Stimulated activated CD4-positive, alpha-beta T cell treated with anti-CD3 and anti-CD28 coated beads, Interleukin-2, amount 100 ng/mL, for 24 hours (primary cell): ENCODE measurements at places on chromosomes 3 and 15.

DNA sequence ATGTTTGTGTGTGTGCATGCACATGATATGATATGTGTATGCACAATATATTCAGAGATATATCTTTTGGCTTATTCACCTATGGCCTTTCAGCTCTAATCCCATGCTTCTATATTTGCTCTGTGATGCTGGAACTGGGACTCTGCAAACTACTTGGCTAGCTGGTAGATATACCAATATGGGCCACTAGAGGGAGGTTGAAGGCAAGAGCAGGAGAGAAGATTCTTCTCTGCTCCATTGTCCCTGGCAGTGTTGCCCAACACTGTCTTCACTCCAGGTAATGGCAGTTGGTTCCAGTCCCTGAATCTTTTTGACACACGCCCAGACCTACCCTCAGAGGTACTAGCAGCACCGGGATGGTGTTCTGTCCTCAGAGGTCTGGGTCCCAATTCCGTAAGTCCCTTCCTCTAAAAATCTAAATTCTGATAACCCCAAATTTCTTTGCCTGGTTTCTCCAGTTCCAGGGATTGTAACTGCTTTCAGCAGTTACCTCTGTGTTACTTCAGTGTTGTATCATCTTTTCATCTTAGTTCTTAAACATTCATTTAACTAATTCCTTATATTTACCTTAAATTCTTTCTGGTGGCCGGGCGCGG lies 44.7 kb downstream of the GTPBP8 start:
- DNase-seq: peak; percentile 42

- DNase-seq: no peak
These were observed 18.6 kb downstream of the CCR9 start for GRCh38 chr3:45904931-45905330.

- DNase-seq: no peak
These were observed 43.5 kb downstream of the CA12 start for GRCh38 chr15:63338170-63338569.

DNA sequence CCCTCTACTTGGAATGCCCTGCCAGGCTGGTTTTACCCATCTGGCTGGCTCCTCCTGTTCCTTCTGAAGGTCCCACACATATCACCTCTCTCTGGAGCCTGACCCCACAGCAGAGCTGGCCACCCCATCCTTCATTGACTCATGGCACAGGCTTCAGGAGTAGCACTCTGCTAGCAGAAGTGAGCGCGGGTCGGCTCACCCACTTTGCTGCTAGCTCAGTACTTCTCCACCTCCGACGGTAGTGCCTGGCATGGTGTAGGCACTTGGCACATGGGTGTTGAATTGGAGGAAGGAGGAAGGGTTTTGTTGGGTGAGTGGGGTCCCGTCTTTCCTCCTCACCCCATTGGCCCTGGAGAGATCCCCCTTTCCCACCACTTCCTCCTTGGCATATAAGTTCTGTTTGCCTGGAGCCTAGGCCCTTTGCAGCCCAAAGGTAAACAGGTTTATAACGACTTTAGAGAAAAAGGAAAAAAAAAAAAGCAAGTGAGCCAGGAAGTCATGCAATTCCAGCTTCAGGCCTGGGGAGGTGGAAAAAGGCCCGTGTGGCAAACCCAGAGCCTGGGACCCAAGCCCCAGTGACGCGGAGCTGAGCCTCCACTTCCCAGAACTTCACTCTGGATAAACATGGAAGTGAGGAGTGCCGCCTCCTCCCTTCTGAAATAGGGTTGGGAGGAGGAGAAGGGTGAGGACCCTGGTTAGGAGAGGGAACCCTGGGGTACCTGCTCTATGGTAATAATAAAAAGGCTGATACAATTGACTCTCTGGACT lies 35.4 kb downstream of the SMAD6 start:
- DNase-seq: no peak

- no peak for DNase-seq
These were observed 14.5 kb downstream of the C3orf20 start for GRCh38 chr3:14689247-14689980.

DNA sequence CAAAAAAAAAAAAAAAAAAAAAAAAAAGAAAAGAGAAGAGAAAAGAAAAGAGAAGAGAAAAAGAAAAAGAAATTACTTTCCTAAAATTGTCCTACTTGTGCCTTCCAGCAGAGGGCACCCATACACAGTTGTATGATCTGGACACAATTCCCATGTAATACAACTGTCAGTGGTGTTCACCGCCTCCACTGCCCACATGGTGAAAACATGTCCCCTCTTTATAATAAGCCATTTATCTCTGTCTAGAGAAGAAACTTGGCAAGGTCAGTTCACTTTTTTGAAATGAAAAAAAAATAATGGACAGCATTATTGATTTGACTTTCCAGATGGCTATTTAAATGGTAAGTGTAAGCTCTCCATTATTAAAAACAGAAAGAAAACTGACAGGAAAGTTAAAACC lies 459.4 kb downstream of the GBE1 start:
- DNase-seq: peak; percentile 12

GRCh38 chr3:55090746-55091145 lies 162.9 kb upstream of the LRTM1 start:
- no peak for DNase-seq

DNA sequence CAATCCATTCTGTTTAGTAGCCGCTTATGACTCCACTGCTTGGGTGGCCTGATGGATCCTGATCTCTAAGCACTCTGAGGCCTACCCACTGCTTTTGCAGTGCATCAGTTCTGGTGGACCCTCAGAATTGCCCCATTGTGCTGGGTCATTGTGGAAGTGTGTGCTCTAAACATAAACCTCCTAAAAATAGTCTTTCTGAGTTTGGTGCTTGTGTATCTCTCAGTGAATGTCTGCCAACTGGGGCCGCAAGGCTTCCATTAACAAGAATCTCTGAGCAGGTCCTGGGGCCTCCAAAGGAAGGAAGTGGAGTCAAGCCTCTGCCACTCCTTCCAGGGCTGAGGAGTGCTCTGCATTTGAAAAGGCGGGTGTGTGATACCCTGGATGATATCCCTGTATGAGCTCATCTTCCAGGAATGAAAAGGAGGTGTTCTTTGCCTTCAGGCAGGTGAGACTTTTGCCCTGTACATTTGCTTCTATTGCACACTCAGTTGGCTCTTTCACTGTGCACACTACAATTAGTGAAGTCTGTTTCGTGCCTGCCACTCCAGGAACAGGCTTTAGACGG lies 80.0 kb upstream of the CACNA2D3 start:
- no peak for DNase-seq

GRCh38 chr3:150771600-150771999 lies 8.6 kb upstream of the SIAH2 start:
- no peak for DNase-seq

- DNase-seq: no peak
These were observed 111.1 kb upstream of the CBLB start for GRCh38 chr3:105979961-105980360.

DNA sequence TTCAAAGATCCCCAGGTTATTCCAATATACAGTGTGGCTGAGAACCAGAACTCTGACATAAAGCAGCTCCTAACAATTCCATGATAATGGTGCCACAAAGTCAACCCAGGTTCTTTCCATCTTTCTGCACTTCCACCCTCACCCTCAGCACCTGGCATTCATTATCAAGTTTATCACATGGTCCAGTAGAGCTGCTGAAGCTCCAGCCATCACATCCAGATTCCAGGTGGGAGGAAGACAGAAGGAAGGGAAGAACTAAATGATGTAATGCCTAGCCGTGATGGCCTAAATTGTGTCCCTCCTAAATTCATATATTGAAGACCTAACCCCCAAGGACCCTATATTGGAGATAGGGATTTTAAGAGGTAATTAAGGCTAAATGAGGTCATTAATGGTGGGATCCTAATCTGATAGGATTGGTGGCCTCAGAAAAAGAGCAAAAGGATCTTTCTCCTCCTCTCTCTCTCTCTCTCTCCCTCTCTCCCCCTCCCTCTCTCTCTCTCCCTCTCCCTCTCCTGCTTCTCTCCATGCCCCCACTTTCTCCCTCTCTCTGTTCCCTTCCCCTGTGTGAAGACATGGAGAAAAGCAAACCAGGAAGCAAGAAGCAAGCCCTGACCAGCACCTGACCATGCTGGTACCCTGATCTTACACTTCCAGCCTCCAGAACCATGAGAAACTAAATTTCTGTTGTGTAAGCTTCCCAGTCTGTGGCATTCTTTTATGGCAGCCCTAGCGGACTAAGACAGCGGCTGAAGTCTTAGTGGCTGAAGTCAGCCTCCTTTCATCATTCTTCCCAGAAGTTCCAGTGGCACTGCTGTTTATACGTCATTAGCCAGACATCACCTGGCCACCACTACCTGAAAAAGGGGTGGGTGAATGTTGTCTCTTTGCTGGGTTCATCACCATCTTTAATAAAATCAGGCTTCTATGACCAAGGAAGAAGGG lies 369.7 kb upstream of the PROK2 start:
- no peak for DNase-seq

DNA sequence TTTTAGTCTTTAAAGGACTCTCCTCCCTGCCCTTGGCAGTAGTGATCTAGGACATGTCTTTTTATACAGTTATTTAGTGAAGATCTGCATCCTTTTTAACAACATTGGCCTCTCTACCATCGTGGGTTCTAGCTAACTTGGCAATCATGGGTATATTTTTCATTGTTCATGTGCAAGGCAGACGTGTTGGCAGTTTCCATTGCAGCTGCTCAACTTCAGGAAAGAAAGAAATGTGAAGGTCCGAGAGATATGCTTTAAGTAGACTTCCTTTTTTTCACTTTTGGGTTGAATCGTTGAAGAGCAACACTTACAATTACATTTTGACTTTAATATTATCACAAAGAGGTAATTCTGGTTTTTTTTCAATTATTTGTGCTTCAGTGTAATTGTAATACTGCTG lies 172.6 kb downstream of the SATB1 start:
- no peak for DNase-seq

GRCh38 chr3:71264840-71265239 lies 318.7 kb downstream of the FOXP1 start:
- DNase-seq: no peak

DNA sequence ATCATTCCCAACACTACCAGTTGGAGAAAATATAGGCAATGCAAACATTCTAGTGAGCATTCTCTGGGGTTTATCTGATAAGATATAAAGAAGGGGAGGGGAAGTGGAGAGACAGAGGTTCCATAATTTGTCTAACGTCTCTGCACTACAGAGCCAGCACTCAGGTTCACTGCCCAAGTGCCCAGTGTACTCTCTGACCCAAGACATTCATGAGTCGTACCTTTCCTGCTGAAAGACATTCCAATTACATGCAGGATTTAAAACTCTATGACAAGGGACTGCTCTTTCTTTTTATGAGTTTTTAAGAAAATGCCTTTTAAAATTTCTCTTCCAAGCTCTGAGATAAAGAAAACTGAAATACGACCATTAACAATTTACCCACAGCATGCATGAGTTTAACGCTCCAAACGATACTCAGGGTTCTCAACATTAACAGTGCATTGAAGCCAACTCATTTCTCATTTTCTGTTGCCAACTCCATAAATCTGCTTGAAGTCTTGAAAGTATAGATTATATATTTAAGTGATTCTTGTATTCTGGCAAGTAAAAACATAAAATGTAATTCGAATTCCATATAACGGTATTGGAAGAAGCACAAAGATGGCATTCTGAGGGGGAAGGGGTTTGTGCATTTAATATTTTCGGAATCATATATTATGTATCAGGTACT lies 193.4 kb downstream of the SUCLG2 start:
- DNase-seq: no peak

DNA sequence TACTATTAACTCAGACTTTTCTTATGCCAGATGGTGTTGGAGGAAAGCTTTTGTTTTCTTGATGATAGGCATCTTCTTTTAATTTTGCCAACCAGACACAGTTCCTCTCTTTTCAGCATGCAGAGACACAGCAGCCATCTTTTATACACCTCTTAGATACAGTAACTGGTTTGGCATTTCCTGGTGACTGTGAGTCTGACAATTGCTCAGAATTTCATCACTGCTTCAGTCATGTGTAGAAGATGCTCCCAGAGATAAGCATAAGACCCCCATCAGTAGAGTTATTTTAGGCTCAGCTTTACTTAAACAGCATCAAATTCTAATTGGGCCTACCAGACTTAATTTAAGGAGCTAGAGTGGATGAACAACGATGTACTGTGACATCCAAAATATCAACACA lies 779.0 kb downstream of the SQOR start:
- DNase-seq: no peak

GRCh38 chr15:69956417-69956816 lies 141.3 kb downstream of the TLE3 start:
- no peak for DNase-seq

DNA sequence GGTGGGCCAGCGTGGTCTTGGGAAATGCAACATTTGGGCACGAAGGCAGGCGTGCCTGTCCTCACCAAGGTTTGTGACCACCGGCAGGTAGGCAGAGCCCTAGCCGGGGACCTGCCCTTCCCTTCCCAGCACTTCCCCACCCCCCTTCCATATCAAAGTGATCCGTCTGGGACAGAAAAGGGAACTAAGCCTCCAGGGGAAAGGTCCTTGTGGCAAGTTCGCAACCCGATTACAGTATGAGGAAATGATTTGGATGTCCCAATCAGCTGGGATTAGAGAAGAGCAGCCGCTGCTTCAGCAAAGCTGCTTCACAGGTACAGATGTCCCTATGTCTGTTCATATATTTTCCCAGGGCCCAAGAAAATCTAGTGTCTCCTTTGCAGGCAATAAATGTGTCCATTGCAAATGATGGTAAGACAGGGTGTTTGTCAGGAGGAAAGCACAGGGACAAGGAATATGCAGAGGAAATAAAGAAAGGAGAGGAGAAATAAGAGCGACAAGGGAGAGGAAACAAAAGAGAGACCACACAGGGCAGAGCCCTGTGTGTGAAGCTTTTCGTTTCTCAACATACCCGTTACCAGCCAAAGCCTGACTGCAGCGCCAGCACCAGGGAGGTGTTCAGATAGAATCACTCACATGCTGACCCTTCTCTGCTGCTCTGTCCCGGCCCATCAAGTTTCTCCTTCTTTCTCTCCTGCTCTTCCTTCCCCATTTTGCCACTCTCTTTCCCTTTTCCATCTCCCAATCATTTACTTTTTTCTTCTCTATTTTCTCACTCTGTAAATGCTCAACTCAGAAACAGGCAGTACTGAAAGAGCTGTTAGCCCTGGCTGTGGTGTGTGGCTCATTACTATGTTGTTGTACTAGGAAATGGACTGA lies 17.4 kb upstream of the SECISBP2L start:
- no peak for DNase-seq

DNA sequence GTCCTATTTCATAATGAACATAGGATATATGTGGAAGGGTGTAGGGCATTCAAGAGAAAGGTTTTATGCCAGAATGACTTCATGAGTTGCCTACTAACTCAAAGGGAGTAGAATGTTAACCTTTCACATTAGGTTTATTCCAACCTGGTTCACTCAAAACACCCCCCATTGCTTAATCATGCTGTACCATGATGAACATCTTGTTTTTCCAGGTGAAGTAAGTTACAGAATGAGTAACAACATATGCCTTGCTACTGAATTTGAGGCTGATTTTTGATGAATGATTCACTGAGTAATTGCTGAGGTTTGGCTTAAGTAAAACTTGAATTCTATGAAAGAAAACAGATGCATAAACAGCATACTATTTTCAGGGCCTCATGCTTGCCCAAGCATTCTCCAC lies 5.9 kb upstream of the CLDN16 start:
- no peak for DNase-seq
